ENCODE measurements at places on chromosomes 5 and 9.

DNA sequence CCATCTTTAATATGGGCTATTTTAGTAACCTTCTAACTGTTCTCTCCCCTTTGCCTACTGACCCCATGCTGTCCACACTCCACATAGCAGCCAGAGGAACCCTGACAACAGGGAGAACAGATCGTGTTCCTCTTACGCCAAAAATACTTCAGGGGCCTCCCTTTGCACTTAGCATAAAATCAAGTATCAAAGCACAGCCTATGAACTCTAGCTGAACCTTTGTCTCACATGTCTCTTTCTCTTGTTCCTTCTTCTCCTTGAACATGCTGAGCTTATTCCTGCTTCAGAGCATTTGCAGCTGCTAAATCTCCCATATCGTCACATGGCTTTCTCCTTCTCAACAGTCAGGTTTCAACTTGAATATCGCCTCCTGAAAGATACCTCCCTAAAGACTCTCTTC is 698.8 kb upstream of the C9orf72 start:
- no peak for DNase-seq

- no peak for DNase-seq
Measured at GRCh38 chr5:151222054-151222789, 1.7 kb downstream of the CCDC69 start.

DNA sequence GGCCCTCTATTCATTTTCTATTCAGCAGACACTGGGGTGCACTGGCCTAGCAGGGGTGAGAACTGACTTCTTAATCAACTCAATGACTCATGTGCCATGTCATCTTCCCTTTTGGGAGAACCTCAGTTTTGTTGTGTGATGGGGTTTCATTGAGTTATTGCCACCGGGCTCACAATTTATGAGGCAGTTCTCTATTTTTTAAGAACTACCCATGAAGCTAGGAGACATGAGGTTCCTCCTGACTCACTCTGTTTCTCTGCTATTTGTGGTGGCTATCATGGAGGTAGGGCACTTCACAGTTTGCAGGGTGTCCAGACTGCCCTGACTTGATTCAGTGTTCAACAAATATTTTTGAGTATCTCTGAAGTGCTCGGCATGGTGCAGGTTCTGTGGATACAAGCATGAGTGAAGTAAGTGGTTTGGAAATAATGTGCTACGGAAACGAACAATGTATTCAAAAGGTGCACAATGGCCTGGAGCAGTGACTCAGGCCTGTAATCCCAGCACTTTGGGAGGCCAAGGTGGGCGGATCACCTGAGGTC is 39.3 kb downstream of the SPARC start:
- DNase-seq = no peak

DNA sequence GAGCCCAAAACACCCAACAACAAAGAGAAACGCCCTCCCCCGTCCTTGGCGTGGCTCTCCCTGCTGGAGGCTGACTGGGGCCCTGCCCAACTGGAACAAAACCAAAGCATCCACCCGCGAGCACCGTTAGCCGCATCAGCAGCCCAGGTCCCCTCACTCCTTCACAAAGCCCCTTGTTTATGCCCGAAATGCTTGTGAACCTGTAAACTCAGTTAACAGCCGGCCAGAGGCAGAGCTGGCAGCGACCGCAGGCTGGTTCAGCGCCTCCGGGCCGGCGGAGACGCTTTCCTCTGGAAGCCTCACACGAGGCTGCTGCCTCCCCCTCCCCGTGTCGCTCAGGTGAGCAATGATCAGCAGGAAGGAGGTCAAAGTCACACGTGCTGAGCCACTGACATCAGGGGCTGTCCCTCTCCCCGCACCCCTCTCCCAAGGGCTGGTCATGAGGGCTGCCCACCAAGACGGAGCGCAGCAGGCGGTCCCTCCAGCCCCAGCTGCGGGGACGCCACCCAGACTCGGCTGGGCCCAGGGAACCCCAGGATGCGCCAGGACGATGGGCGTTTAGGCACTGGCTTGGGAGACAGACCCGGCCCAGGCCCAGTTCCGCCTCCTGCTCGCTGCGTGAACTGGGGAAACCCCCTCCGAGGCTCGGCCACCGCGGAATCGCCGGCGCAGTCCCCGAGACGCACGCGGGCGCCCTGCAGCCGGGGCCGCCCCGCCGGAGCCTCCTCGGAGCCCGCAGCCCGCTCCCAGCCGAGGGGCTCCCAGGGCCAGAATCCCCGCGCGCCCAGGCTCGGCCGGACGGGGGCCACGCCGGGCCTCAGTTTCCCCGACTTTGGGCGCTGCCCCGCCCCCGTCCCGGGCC is 563 bp downstream of the SNAPC4 start:
- no peak for DNase-seq

DNA sequence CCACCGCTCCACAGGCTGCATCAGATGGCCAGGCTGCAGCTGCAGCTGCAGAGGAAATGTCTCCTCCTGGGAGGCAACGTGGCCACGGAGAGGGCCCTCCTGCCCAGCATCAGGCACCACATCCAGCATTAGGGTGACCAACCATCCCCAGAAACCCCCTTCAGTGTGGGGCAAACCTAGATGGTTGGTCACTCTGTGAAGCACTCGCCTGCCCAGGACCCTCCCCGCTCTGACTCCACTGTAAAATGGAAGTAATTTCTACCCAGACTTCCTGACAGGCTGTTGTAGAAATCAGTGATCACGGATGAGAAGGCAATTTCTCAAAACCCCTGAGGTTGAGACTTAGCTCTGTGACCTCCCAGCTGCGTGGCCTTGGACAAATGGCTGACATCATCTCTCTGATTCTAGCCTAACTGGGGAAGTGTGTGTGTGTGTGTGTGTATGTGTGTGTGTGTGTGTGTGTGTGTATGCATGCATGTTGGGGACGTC is 31.6 kb downstream of the B4GALT1 start:
- no peak for DNase-seq

DNA sequence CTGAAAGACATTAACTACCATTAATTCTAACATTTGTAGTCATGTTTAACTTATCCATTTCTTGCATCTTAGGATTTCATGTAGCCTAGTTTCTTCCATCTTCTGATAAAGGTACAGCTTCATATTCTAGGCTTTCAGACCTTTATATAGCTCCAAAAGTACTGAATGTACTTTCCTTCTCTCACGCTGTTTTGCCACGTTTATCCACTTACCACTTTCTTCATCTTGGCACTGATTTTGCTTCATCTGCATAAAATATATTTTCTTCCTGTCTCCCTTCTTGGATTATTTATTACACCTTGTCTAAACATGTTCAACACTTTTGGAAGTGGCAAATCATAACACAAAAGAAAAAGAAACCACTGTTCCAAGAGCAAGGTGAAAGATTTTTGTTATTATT is 553.8 kb downstream of the DTWD2 start:
- DNase-seq = no peak

DNA sequence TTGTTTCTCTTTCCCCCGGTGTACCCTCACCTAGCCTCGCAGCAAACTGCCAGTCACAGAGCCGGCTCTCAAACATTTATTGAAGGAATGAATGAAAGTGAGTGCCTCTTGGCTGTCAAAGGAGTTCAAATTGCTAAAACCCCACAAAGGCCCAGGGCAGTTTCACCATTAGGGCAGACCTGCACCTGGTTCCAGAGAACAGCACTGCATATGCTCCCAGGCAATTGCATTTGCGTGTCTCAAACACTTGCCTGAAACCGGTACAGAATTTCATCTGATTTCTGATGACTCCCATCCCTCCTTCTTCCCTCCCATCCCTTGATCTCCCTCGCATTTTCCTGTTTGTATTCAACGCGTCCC is 165.6 kb upstream of the ZNF462 start:
- no peak for DNase-seq

GRCh38 chr5:57862471-57862911 is 379.9 kb upstream of the ACTBL2 start:
- DNase-seq = no peak

DNA sequence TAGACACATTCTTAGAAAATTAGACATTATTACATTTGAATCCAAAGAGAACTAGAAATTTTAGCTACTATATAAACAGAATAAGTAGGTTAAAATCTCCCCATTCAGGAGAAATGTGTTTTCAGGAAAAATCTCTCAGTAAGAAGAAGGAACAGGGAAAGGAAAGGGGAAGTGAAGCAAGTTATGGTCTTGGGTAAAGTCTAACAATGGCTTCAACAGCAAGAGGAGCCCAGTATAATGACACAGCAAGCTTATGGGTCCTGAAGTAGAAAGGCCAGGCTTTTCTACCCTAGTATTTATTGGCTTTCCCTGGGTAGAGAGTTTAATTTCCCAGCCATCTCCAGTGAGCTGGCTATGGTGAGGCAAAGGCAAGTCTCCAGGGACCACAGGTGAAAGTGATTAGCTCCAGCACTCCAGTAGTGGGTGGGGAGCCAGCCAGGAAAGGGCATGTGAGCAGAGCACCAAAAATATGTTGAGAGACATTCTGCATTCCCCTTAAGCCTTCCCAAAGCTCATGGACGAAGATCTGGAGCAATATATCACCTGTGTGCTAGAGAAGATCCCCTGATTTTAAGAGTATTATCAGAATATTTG is 981.7 kb downstream of the NR2F1-AS1 start:
- DNase-seq = no peak

- no peak for DNase-seq
Measured at GRCh38 chr9:38181866-38182265, 112.8 kb upstream of the SHB start.

DNA sequence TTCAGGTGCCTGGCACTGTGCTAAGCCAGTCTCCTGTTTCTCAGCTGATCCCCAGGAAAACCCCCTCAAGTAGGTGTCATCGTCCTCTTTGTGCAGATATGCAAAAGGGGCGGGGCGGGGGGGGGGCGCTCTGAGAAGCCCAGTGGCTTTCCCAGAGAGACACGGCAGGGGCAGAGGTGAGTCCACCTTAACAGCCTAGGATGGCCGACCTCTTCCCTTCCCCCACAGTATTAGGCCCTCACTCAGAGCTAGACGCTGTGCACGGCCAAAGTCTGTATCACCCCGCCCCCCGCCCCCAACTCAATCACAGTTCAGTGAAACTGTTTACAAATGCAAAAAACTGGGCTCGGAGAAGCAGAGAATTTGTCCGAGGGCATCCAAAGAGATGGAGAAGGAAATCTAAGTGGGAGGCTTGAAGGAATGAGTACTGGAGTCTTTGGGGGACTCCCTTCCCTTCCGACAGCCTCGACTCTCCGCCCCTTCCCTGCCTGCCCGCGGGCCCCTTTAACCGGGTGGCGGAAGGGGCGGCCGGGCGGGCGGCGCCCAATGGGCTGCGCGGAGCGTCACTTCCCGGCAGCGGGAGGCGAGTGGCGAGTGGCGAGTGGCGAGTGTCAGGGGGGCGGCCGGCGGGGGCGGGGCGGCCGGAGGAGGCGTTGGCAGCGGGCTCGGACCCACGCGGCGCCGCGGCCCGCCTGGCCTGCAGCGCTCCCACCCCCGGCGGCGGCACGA is at the start of gene ERGIC1:
TSS of gene ERGIC1 (plus strand) at position 566 of the 729 bp plus-strand sequence. CDS start at position 729, 163 bp downstream.
- no peak for DNase-seq

- DNase-seq = no peak
Measured at GRCh38 chr5:96117771-96118651, 156.4 kb upstream of the ELL2 start.

GRCh38 chr5:145983446-145983845 is 47.1 kb downstream of the SH3RF2 start:
- no peak for DNase-seq

DNA sequence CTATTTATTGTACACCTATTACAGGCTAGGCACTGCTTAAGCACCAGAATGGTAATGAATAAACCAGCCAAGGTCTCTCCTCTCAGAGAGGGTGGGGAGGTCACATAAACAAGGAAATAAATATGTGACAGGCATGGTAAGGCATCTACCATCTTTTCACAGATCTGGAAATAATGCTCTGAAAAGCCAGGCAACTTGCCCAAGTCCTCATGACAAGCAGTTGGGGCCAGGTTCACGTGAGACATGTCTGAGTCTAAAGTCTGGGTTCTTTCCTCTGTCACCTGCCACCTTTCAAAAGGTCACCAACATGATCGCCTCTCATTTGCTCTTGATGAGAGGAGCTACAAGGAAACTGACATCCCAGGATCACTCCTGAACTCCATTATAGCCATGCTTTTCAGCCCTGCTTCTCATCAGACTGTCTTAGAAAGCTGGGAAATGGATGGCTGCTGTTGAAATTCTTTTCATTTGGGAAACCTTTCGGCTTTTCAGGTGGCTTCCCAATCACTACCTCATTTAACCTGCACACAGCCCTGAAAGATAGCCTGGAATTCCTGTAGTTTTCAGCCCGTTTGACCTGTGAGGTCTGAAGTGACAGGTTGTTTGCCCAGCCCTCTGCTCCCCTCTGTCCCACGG is 123.1 kb downstream of the CRB2 start:
- no peak for DNase-seq

DNA sequence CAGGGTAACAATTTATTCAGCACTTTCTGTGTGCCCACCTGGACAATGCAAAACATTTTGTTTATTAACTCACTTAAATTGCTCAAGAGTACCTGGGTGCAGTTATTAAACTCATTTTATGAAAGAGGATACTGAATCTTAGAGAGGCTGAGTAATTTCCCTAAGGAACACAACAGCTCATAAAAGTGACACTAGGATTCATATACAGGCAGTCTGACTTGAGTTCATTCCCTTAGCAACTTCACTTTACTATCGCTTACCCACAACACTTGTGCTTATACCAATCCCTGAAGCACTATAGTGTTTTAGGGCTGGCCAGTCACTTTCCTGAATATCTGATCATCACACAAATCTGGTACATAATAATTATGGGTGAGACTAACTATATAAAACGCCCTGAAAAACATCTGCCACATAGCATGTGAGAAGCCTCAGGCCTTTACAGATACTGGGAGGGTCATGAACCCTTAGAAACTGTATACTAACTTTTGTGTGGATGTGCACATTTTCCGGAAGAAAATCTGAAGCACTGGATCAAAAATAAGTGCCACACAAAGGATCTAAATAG is 11.3 kb downstream of the TRPM6 start:
- no peak for DNase-seq

- DNase-seq = no peak
Measured at GRCh38 chr5:1139331-1140170, 27.7 kb upstream of the SLC12A7 start.

DNA sequence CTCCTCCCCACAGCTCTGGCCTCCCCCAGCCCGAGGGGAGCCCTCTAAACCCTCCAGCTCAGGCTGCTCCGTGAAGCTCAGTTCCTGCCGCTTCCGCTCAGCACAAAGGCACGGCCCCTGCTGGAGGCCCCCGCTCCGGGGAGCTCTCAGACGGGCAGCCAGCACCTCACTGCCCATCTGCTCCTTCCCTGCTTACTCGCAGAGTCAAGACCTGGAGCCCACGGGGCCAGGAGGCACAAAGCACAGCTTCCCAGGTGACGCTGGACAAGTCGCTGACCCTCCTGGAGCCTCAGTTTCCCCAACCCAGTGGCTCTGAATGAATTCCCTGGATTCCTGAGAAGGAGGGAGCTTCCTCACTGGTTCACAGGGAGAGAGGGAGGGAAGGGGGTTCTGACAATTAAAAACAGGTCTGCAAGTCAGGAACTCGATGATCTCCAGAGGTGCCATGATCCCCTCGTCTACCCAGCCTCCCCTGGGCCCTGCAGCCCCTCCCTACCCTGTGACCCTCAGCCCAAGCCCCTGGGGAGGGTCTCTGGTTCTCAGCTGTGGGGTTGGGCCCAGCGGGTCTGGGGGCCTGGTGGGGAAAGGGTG is 36.2 kb downstream of the VAV2 start:
- no peak for DNase-seq

- DNase-seq = no peak
Measured at GRCh38 chr9:12060811-12061210, 632.4 kb upstream of the TYRP1 start.
